ENCODE measurements at places on chromosomes 13 and 19. TPM values are rescaled to one million over a fixed set of nuclear protein-coding genes. Genes with fewer than 3 reads are reported as not detected.

The LGALS14 gene
- not detected for total RNA-seq

The ZNF433 gene
- 2.6 TPM for total RNA-seq

The ZNF442 gene
- total RNA-seq, result 0.52 TPM

The C1QTNF9 gene
- total RNA-seq, result not detected

The ARHGEF1 gene
- total RNA-seq, result 1,019 TPM

The ZNF541 gene
- 0.81 TPM for total RNA-seq

The CARS2 gene
- 56.5 TPM for total RNA-seq

The IGFL4 gene
- not detected for total RNA-seq

The VSTM2B gene
- not detected for total RNA-seq

The LILRA1 gene
- total RNA-seq, result 0.36 TPM

The SYNGR4 gene
- total RNA-seq, result not detected

The CYSLTR2 gene
- total RNA-seq, result 2.4 TPM

The TNFRSF19 gene
- total RNA-seq, result not detected

The GAPDHS gene
- total RNA-seq, result not detected

The IQCN gene
- 18.7 TPM for total RNA-seq

The BLVRB gene
- 5.2 TPM for total RNA-seq

The OR7A17 gene
- total RNA-seq, result not detected

The KIR2DL1 gene
- total RNA-seq, result not detected

The TMEM255B gene
- 1.2 TPM for total RNA-seq

The LEUTX gene
- not detected for total RNA-seq

The ACP7 gene
- not detected for total RNA-seq

The RASL11A gene
- 4.7 TPM for total RNA-seq

The ZSCAN4 gene
- not detected for total RNA-seq

The CA11 gene
- total RNA-seq, result 11.0 TPM

The ZNF345 gene
- 7.1 TPM for total RNA-seq

The SULT2A1 gene
- total RNA-seq, result not detected

The PPP5C gene
- total RNA-seq, result 20.2 TPM

The TMEM38A gene
- total RNA-seq, result not detected

The LMTK3 gene
- total RNA-seq, result 15.6 TPM

The OXGR1 gene
- not detected for total RNA-seq

The CNN2 gene
- 307 TPM for total RNA-seq

The NLRP11 gene
- not detected for total RNA-seq

The DAND5 gene
- total RNA-seq, result not detected

The KLK2 gene
- total RNA-seq, result not detected

The DHDH gene
- total RNA-seq, result 1.1 TPM

The ZNF90 gene
- 2.9 TPM for total RNA-seq
